GM23248 (cell line): ENCODE measurements at places on chromosomes 6 and 20.

DNA sequence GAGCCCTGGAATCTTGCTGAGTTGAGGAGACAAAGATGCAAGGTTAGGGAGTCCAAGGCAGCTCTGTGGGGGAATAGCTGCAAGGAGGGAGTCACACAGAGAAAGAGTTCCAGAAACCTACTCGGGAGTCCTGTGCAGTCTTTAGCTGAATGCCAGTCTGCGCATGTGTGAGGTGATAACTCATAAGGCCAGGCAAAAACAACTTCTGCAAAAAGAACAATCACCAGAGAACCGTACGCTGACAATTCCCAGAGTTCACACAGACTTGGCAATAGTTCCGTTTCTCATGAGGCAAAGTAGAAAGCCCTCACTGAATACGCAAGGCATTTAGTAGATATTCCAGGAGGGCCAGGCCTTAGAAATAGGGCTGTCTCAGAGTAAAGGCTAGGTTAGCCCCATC lies 135.2 kb upstream of the TAB2 start:
- no peak for DNase-seq

GRCh38 chr6:52595000-52595795 lies 18.3 kb upstream of the TRAM2 start:
- DNase-seq: peak; percentile 94

- no peak for DNase-seq
Measured at GRCh38 chr6:141989706-141989959, 143.1 kb upstream of the GJE1 start.

DNA sequence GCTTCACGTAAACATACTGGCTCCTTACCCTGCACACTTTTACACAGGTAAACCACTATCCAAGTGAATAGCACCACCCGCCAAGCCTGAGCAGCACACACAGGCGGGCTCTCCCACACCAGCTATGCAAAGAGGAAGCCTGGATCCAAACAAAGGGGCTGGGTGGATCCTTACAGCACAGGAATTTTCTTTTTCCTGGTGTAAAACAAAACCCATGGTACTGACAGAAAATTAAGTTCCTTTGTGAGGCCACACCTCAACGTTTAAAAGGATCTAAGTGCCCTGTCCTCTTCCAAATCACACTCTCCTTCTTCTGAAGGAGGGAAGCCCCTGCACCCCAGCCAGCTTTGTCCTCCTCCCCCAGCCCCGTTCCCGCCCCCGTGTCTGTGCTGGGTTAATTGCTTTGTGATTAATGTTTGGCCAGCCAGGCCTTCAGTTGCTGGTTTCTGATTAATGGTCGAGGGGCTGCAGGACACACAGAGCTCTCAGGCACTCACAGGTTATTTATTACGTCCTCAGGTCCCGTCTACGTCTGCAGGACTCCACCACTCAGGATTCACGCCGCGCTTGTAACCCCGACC lies 6.1 kb downstream of the DACT2 start:
- DNase-seq: no peak

- DNase-seq: no peak
Measured at GRCh38 chr6:70797625-70798024, 129.9 kb downstream of the SMAP1 start.

DNA sequence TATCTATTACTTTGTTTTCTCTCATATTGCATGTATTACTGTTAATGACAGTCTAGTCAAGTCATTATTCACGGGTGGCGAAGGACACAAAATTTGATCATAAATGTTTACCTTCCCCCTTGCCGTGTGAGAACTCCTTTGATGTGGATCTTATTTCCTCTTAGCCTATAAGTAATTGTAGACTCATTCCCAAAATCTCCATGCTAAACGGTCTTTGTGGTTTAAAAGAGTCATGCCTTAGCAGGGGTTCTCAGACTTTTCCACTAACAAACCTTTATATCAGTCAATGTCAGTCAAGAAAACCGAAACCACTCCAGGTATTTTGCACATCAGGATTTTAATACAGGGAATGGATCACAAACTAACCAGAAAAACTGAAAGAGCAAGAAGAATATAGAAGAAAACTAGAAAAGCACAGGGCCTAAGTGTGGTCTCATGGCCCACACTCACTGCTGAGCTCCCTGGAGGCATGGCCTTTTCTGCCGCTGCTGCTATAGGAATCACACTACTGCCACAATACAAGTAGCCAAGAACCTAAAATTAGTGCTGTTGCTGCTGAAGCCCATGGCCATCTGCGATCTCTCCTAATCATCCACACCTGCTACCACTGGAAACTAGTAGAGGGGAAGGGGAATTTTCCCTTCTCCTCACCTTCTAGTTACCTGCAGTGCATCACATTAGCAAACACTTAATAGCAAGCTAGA lies 186.0 kb upstream of the POU3F2 start:
- DNase-seq: no peak

- DNase-seq: no peak
Measured at GRCh38 chr20:9186396-9186795, 117.5 kb downstream of the PLCB4 start.

GRCh38 chr20:51514836-51515235 lies 27.7 kb downstream of the NFATC2 start:
- DNase-seq: no peak

DNA sequence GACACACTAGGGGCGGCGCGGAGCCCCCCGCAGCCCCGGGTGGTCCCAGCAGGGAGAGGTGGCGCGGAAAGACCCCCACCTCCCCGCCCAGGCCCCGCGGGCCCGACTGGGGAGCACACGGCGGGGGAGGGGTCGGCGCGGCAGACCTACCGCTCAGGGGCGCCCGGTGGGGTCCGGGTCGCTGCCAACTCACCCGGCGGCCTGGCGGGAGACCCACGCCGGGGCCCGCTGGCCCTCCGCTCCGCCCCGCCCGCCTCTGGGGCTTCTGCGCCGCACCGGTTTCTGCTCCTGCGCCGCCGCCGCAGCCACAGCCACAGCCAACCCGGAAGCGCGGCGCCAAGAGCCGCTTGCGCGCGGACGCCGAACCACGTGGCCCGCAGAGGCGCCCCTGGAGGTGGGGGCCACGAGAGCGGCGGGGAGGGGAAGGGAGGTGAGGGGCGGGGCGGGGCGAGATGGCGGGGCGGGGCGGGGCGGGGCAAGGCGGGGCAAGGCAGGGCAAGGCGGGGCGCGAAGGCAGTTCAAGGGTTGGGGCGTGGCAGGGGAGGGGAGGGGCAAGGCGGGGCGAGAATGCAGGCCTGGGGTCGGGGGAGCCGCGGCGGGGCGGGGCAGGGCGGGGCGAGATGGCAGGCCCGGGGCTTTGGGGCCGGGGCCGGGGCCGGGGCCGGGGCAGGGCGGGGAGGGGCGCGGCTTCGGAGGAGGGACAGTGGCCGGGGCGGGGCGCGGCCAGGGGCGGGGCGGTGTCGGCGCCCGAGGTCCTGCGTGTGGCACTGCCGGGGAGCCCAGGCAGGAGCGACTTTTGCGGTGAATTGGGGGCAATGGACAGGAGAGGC lies at the start of gene ZBTB24:
Gene ZBTB24 (minus strand): TSS at position 315 of the 830 bp plus-strand sequence. CDS start 1,193 bp downstream, outside the sequence.
- peak; percentile 97 for DNase-seq

DNA sequence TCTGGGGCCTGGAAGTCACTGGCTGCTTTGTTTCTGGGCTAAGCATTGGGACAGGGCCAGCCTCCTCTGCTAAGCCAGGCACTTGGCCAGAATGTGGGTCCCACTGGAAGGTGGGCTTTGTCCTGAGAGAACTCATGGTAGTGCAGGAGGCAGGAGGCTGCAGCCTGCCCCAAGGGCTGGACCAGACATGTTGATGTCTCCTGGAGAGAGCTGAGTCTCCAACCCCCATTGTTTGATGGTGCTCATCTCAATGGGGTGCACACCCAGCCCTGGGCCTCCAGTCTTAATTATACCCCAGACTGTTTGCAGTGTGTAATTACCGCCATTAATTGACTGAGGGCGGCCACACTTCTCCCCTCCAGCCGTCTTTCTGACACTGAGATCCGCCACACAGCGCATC lies 220.5 kb upstream of the PMEPA1 start:
- no peak for DNase-seq

GRCh38 chr6:124670801-124671200 lies 291.4 kb upstream of the RNF217 start:
- no peak for DNase-seq

DNA sequence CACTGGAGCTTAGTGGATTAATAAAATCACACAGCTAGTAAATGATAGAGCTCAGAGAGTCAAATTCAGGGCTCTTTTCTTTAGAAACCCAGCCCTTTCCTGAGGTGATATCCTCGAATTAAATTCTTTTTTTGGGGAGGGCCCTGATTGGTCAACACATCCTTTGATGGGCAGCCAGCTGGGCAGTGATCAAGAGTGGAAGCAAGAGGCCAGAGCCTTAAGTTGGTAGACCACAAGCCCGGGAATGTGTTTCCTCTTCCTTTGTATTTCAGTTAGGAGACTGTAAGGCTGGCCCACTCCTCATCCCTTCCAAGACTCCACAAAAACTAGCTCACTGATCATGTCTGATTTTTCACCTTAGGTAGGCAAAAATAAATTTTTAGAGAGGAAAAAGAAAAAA lies 640.5 kb downstream of the DHX35 start:
- DNase-seq: no peak

GRCh38 chr6:163956571-163957407 lies 542.3 kb downstream of the QKI start:
- DNase-seq: peak; percentile 82

GRCh38 chr6:153357391-153357790 lies 226.3 kb upstream of the RGS17 start:
- DNase-seq: no peak

- no peak for DNase-seq
Measured at GRCh38 chr6:146273490-146273889, 244.6 kb downstream of the GRM1 start.

DNA sequence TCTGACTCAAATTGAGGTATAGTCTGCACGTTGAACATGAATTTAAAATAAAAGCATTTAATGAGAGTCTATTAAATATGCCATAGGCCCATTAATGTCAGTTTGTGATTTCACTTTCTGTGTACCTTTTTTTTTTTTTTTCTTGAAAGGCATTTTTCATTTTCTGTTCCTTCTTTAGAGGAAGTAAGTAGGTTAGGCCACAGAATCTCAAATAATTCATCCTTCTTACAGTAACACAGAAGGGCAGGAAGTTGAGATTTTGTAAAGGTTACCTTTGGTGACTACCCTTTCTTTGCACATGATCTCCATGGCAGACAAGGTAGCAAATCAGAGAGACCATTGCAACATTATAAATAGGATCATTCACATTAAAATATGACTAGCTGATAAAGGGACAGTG lies 9.6 kb downstream of the L3MBTL3 start:
- DNase-seq: no peak

DNA sequence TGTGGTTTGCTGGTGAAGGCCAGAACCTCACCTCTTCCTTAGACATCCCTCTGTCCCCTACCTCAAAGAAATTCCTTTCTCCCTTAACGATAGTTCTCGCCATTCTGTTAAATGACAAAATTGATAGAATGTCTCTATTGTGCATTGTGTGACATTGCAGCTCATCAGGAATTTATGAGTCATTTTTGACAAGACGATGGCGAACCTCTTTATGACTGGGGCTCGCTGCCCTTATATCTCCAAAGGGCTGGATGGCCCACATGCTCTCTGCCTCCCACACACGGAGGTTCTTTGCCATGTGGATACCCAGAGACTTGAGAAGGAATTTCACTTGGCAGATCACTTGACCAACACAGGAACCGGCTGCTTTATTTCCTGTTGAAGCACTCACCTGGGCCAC lies 66.8 kb upstream of the RPS6KA2 start:
- DNase-seq: no peak

DNA sequence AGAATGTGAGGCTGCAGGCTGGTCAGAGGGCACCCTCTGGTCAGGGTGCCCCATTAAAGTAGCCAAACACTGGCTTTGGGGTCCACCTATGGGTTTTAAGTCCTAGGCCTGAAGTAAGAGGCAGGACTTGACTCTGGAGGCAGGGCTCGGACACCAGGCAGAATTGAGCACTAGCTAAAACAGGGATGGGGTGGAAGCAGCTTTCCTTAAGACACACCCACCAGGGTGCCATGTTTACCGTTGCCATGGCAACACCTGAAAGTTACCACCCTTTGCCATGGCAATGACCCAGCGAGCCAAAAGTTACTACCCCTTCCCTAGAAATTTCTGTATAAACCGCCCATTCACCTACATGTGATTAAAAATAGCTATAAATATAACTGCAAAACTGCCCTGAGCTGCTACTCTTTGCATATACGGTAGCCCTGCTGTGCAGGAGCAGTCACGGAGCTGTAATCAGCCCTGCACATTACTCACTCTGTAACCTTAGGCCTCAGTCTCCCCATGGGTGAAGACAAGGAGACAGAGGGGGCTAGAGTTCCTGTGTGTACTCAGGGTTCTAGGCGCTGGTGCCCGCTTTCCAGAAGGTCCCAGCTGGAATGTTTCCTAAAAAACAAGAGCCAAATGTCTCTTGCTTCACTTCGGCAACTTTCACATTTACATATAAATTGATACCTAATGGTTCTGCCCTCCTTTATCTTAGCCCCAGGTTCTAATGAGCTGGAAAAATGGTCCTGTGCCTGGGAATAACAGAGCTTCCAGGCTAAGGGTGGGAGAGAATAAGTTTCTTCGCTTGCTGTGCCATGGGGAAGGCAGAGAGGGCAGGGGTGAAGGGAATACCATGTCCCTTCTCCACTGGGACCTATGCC lies 27.2 kb upstream of the SRSF6 start:
- DNase-seq: no peak

GRCh38 chr6:46932526-46933319 lies 11.0 kb upstream of the ADGRF5 start:
- DNase-seq: peak; percentile 24

DNA sequence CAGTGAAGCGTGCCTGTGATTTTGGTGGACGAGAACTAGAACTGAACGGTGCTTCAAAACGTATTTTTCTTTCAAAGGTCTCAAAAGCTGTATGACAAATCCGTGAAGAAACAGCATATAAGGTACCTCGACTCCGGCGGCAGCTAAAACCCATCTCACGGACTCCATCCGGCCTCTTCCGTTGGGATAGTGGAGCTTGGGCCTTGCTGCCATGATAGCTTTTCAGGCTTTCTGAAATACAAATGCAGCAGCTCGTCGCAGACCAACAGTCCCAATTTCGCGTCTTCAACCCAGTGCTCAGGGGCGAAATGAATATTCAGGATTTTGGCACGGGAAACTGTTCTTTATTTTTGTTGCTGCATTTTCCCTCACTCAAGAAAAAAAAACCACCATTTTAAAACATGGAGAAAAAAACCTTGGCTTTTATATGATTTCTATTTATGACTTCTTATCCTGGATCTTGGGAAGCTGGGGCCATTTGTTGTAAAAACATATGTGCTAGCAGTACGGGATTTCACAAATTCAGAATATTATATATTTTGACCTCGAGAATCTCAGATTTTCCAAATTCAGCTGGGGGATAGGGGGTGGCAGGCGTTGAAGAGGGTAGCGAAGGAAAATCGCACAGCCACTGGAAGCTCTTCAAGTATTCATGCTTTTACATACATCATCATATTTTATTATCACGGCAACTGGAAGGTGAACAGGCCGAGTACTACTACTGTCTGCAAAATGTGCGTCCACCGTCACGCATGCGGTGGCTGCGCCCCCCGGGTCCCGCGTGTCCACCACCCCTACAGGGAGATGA lies 849 bp downstream of the GSTA4 start:
- peak; percentile 60 for DNase-seq

- peak; percentile 56 for DNase-seq
Measured at GRCh38 chr20:18164356-18164755, 26.7 kb downstream of the KAT14 start.
